ENCODE measurements at places on chromosomes 5 and 9.
A peak's percentile ranks its signal among the peaks of the same experiment; 100 is the strongest.

- DNase-seq = no peak
Measured at GRCh38 chr5:127026166-127026565, 4.2 kb downstream of the MARCHF3 start.

GRCh38 chr9:38417003-38417945 lies 7.0 kb downstream of the IGFBPL1 start:
- no peak for DNase-seq

DNA sequence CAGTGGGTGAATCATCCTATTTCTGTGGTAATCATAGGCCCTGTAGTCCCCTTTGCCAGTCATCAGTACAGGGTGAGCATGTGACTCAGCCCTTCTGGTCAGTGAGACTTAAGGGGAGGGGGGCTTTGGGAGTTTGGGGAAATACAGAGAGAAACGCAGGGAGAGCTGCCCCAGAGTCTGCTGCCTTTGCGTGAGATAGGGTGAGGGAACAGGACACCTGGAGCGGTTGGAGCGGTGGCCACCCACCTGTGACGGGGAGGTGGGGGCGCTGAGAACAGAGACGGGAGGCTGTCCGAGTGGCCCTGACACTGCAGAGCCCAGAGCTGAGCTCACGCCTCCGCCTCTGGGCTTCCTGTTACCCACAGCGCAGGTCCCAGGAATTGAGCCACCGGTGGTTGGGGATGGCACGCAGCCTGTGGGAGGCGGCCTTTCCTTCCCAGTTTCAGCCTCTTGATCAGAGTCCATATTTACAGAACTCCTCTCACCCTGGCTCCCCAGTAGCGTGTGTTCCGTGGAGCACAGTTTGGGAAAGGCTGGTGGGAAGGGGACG lies 92.0 kb upstream of the ERCC6L2 start:
- DNase-seq = no peak

DNA sequence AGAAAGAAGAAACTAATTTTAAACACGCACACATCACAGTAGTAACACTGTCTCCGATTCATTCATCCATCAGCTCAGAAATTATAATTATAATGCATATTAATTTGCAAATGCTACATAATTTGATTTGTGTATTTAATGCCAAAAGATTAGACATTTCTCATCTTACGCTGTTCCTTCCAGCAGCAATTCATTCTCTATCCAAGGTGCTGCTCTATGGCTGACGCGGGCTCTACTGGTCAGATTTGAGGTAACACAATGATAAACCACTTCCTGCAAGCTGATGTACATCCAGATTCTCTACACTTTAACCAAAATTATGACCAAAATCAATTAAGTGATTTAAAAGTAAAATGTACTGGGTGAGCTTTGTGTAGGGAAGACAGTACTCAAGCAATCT lies 77.9 kb upstream of the ICE1 start:
- no peak for DNase-seq

GRCh38 chr9:124216474-124217176 lies 41.1 kb upstream of the NEK6 start:
- DNase-seq = peak; percentile 60

- no peak for DNase-seq
Measured at GRCh38 chr5:126846744-126847455, 70.0 kb downstream of the LMNB1 start.

DNA sequence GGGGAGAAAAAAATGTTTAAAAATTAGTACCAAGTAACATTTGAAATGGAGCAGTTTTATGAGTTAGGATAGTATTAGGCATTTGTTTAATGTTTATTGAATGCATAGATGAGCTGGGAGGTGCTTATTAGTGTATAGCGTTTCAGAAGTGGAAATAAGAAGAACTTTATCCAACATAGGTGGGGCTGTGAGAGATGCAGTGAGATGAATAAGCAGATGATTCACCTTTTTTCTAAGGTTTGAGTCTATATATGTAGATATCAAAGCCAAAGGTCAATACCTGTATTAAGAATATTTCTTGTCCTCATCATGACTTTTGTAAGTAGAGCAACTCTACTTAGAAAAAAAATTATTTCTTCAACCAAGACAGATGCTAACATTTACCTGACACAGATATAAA lies 54.6 kb upstream of the POU4F3 start:
- DNase-seq = no peak

GRCh38 chr5:151676314-151676712 lies 10.4 kb downstream of the SPARC start:
- no peak for DNase-seq

DNA sequence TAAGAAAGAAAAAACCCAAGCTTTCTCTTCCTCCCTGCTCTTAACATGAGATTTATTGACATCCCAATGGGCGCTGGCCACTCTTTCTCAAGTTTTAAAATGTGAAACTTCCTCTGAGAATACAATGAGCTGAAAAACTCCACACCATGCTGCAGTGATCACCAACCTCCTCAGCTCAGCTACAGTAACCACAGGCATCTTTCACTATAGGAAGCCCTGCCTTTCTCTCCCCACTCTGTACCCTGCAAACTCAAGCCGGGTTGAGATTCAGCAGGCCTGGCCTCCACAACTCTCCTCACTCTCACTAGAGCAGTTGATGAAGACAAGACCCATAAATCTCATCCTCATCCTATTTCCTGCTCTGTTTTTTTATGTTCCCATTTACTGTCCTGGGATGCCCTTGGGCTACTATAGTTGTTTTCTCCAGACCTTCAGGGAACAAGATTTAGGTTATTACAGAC lies 48.3 kb downstream of the SH3TC2 start:
- no peak for DNase-seq

DNA sequence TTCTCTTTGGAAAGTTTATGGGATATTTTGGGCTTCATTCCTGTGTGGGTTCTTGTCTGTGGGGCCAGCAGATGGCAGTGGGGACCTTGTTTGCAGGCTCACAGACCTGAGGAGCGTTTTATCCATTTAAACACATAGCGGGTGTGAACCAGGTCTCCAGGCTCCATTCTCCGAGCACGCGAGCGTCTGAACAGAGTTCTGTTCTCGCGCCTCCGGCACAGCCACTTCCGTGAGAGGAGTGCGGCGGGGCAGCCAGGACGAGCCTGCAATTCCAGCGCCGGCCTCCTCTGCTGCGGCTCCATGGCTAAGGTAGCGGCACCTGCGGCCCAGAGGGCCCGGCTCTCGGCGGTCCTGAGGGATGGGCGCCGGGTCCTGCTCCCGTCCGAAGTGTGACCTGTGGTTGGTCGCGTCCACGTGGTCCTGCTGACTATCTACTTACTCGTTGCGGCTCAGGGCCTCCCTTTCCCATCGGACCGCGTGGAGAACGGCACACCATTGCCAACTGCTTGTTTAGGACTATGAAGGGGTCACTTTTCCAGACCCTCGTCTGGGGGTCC lies 7.3 kb downstream of the NRARP start:
- DNase-seq = no peak

DNA sequence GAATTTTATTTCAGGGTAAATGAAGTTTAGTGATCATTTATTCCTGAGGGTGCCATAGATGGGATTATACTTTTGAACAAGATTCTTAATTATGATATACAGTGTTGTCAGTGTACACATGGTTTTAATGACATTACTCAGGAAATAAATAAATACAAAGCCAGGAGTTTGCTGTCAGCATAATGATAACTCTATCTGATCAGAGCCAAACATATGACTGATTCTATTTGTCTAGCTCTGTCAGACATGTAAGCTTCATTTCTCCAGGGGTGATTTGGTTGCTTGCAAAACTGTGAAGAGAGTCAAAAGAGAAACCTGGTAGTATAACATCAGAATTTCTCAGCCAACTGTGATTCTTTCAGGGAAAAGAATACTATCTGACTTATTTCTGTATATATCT lies 1425.8 kb upstream of the C9orf72 start:
- no peak for DNase-seq

DNA sequence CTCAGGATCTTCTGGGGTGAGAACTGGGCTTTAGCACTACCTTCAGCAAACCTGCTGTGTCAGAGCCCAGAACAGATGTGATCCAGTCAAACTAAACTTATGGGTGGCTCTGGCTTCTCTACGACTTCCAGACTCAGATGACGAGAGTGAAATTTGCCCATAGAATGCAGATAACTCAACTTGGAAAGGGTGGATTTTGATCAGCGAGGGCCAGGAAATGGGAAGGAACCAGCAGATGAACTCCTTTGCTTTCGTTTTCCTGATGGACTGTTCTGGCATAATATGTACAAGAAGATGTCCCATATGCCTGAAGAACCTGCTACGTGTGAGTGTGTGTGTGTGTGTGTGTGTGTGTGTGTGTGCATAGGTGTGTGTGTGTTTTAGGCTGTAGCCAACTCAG lies 132.0 kb upstream of the MOCS2 start:
- DNase-seq = no peak

GRCh38 chr9:4308482-4308881 lies 8.6 kb upstream of the GLIS3 start:
- no peak for DNase-seq

DNA sequence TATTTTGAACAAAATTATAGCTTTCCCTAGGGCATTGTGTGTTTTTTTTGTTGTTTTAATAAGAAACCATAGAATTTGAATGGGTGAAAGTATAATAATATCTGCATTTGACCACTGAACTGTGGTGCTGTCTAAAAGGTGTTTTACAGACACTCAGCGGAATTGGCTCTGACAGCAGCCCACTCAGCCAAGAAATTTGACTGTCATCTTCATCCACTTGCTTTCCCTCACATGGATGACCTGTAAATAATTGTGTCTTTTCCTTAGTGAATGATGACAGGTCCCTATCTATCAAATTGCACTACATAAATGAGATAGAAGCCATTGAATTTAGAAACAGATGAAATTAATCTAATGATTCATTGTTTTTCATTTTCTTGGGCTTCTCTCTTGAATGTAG lies 150.0 kb downstream of the PAM start:
- DNase-seq = no peak

- no peak for DNase-seq
Measured at GRCh38 chr5:110351430-110351829, 375.0 kb downstream of the TMEM232 start.

GRCh38 chr9:131799177-131799823 lies 59.4 kb upstream of the RAPGEF1 start:
- DNase-seq = peak; percentile 26

All from stimulated activated naive CD4-positive, alpha-beta T cell treated with Interleukin-2 at 50 U/mL for 16 hours (primary cell).